ENCODE measurements at places on chromosomes 7 and 10.

DNA sequence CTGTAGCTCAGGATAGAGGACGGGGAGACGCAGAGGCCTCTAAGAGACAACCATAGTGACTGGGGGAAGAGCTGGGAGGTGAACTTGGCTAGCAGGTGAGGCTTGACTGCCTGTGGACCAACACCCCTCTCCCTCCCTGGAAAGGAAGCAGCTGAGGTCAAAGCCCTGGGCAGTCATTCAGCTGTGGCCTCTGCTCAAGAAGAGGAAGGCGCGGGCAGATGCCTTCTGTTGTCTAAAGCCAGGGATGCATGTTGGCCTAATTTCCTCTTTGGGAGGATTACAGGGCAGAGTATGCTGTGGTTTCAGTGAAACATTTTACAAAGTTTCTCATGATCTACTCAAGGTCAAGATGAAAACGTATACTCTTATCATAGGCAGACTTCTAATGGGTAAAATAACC is 327.1 kb downstream of the PRPF18 start:
- DNase-seq: no peak

DNA sequence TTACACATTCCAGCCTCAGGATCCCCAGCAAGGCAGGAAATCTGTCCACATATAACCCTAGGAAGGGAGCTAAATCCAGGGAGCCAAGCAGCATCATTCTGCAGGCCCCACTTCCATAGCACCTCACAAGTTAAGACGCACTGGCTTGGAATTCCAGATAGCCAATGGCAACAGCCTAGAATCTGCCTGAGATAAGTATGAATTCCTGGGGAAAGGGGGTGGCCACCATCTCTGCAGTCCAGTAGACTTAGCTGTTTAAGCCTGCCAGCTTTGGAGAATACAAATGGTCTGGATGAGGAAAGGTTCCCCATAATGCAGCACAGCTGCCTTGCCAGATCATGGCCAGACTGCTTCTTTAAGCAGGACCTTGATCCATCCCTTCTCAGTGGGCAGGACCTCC is 179.4 kb upstream of the PRSS1 start:
- DNase-seq: no peak

DNA sequence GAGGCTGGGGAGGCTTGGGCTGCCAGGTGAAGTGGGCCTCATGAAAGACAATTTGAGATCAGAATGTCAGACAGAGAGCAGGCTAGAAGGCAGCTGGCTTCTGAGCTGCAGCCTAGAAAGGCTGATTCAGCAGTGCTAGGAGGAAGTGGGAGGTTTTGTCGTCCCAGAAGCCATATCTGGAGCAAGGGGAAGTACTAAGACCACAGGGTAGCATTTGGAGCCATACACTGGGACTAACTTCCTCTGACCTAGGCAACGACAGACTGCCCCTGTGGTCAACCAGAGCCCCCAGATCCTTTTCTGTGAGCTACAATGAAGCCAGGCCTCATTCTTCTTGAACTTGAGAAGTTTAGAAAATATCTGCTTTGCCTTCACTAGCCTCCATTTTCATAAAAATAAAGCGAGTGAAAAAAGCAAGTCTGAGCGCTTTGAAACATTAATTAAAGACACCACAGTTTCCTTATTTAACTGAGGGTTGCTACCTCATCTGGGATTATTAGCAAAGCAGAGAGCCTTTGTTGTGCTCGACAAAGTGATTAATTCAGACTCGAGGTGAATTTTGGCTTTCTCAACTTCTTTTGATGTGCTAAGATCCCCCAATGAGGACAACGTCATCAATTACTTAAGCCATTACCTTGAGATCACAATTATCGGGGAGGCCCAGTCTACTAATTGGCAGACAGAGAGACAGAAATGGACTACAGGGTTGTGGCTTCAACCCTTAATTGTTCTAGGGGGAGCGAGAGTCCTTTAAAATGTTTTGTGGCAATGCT is 26.6 kb downstream of the TBXAS1 start:
- no peak for DNase-seq

DNA sequence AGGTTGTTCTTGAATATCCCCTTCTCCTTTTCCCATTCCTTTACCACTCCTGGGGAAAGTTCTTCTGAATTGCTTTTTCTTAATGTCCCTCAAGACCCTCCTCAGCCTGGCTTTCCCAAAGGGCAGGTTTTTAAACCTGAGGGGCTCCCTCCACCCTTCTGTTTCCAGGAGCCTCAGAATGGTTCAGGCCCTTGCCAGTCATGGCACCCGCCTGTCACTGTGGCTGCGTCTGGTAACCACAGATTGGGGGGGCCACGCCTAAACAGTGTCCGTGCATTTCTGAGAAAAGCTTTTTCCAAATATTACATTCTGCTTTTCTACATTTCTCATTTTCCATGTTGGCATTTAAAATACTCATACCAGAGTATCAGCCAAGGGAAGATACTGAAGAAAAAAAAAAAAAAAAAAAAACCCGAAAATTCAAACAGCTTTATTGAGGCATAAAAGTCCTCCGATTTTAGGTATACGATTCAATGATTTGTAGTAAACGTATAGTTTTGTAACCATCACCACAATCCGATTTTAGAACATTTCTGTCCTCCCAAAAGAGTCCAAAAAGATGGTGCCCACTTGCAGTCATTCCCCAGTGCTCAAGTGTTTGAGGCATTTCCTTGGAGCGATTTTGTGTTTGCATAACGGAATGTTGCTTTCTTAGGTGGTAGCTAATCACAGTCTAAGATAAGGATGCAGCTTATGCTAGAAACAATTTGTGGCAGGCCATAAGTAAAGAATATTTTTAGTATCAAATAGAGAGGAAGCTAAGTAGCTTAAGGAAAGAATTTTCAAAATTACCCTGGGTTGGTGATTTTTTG is 22.1 kb downstream of the HKDC1 start:
- DNase-seq: no peak

DNA sequence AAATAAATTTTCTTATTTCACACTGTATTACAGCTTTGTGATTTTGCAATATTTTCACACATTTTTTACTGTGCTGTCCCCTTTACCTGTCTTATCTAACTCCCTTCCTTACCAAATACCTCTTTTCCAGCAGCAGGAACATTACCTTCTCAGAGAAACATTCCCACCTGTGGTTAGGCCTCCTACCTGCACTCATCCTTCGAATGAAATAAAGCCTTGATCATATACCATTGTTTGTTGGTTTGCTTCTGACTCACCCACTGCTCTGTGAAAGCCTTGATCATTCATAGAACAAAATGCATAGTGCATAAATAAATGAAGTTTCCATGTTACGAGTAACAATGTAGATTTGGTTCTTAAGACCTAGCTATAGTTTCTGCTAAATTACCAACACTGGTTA is 256.3 kb downstream of the ARL4A start:
- DNase-seq: no peak

- no peak for DNase-seq
Measured at GRCh38 chr7:134627109-134627774, 19.4 kb upstream of the BPGM start.

DNA sequence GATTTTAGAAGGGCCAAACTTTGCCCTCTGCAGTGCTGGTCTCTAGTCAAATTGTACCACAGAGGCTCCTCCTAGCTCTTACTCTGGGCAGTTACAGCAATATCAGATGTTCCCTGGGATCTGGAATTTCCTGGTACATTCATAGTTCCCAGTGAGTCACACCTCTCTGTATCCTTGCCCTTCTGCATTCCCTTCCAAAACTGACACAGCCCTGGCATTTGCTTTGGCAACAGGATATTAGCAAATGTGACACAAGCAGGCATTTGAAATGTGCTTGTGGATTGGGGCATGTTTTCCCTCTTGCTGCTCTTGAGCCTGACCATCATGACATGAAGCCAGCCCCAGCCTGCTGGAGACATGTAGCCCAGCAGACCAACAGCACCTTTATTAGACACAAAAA is 284.7 kb upstream of the AKR1E2 start:
- DNase-seq: peak; percentile 93

DNA sequence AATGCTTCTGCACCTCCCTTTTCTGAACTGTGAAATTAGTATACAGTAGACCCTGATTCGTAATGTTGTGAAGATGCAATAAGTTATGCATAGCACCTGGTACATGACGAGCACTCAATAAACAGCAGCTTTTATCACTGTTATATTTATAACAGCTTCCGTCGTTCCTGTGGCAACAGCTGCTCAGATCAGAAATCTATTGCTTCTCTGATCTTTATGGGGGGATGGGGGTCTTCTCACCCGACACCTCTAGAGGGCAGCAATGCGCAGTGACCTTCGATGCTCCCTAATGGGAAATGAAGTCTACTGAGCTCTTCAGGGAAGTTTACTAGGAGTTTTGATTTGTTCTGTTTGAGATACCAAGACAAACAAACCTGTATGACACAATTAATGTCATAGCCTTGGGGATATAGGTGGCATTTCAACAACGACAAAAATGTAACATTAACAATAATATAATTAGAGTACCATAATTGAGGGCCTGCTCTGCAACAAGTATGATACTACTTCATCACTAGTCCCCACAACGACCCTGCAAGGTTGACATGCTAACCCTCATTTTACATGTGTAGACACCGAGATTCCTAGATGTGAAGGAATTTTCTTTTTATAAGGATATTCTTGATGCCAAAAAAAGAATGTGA is 289.6 kb downstream of the SFMBT2 start:
- DNase-seq: peak; percentile 48

DNA sequence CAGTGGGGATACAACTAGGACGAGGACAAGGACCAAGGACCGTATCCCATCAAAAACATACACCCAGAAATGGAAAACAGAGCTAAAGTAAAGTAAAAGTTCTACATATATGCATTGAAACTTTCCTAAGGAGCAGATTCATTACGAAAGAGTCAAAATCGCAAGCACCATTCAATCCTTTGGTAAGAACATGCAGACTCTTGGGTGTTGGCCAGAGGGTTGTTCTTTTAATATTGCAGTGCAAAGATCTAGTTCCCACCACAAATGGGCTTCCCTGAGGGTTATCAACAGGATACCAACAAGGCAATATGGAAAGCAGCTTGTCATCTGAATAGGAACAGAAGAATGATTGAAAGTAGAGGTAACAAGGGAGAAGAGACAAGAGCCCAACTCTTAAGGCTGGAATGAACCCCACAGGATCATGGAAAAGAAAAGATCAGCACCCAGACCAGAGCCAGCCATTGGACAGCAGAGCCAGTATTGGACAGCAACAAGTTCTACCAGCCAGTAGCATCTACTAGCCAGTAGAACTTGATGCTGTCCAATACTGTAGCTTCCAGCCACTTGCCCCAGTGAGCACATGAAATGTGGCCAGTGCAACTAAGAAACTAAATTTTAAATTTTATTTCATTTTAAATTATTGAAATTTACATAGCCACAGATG is 66.0 kb downstream of the OSBPL3 start:
- DNase-seq: no peak

- no peak for DNase-seq
Measured at GRCh38 chr10:85946713-85947326, 419.8 kb downstream of the GRID1 start.

DNA sequence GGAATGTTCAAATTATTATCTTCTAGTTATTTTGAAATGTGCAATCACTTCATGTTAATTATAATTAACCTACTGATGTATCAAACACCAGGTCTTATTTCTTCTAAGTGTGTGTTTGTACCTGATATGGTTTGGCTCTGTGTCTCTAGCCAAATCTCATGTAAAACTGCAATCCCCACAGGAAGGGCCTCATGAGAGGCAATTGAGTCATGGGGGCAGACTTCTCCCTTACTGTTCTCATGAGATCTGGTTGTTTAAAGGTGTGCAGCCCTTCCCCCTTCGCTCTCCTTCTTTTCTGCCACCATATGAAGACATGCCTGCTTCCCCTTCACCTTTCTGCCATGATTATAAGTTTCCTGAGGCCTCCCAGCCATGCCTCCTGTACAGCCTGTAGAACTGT is 18.6 kb upstream of the PRKCQ start:
- no peak for DNase-seq

- DNase-seq: no peak
Measured at GRCh38 chr7:3668743-3669142, 367.7 kb downstream of the SDK1 start.

- no peak for DNase-seq
Measured at GRCh38 chr10:89382757-89383156, 4.9 kb downstream of the IFIT1B start.

- no peak for DNase-seq
Measured at GRCh38 chr10:58740620-58741369, 228.1 kb downstream of the BICC1 start.

DNA sequence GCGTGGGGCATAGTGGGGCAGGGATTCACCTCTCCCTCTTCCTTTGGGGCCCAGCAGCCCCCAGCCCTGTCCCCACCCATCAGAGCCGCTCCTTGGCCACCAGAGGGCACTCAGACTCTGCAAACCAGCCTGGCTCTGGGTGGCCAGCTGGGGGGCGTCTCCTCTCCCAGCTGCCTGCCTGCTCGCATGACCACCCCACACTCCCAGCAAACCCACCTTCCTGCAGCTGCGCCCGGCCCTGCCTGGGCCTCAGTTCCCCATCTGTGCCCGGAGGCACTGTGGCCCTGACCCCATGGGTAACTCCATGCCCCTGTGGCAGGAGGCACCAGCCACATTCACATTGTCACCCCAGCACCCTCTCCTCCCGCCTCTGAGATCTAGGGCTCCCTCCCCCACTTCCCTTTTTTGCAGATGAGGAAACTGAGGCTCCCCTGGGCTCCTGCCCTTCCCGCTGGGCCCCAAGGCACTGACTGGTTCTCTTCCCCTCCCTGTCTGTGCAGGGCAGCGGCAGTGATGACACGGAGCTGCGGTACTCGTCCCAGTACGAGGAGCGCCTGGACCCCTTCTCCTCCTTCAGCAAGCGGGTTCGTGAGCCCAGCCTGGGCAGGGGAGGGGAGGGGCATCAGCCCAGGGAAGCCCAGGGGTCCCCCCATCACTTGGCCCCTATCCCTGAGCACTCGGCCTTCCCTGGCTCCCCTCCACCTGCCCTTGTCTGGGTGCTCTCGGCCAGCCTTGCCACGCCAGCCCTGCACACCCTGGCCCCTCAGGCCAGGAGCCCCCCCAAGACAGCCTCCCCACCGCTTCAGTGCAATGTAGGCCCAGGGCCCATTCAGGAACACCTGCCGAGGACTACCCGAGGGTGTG is 6.9 kb upstream of the SH2B2 start:
- DNase-seq: peak; percentile 55

DNA sequence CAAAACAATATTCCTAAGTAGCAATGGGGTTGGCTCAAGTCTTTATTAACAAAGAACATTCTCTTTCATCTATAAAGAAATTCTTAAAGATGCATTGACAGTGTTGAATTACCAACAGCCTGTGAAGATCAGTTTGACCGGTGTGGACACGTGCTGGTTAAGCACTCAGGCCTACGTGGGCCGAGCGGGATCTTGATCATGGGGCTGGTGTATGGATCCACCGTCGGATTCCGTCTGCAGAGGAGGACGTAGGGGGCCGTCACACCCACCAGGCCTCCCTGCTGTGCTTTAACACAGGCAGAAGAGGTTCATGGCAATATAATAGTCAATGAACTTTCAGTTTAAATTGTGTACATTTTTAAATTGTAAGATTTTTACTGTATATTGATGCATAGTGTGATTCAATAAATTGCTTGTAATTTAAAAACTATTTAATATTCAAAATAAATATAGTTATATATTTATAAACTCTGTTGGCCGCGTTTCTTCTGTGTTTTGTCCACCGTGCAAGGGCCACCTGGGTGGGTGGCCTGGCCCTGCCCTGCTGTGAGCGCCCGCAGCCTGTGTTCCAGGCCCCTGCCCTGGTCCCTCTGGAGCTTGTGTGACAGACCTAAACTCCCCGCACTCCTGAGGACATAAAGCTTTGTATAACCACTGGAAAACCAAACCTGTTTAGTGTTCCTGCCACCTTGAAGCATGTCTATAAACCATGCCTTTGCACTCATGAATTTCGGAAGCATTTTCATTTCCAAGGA is 1.9 kb upstream of the BHLHA15 start:
- DNase-seq: no peak
